ENCODE measurements at places on chromosomes 5 and 9.
A peak's percentile ranks its signal among the peaks of the same experiment; 100 is the strongest.

DNA sequence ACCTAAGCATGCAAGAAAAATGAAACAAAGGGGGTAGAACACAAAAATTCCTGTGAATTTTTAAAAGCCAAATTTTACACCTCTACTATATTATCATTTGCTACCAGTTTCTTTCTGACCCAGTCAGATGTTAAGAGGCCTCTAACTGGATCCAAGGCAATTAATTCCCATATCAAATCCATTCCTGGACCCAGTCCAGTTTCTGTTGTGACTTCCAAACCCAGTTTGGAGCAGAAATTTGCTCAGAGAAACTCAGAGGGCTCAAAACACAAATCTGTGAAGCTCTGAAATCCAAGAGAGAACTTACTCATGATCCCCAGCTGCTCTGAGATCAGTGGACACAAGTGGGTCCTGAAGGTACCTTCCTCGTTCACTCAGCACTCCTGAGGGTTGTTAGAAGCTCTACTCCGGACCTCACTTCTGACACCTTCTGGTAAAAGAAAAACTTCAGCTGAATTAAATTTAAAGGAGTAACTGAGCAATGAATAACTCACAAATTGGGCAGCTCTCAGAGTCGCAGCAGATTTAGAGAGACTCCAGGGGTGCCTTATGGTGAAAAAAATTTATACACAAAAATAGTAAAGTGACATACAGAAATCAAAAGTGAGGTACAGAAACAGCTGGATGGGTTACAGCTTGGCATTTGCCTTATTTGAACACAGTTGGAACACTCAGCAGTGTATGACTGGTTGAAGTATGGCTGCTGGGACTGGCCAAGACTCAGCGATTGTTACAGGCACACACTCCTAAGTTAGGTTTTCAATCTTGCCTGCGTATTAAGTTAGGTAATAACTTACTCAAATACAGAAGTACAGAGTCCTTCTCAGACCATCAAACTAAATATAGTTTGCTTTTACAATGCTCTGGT lies 32.4 kb downstream of the INSL4 start:
- DNase-seq = peak; percentile 3

DNA sequence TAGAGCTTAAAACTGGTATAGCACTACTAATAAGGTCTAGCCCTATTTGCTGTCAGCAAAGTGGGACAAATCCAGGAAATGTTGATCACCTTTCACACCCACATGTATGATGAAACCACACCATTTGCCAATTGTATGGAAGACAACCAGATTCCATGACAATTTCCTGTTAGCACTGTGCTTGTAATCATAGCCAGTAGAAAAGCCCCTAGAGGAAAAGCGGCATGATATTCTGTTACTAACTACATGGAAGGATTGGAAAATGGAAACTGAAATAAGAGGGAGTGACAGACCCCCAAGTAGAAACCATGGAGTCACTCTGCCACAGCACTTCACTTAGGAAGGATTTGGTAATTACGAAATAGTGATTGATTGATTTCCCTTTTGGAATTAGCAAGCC lies 923 bp downstream of the SPATA6L start:
- peak; percentile 42 for DNase-seq

DNA sequence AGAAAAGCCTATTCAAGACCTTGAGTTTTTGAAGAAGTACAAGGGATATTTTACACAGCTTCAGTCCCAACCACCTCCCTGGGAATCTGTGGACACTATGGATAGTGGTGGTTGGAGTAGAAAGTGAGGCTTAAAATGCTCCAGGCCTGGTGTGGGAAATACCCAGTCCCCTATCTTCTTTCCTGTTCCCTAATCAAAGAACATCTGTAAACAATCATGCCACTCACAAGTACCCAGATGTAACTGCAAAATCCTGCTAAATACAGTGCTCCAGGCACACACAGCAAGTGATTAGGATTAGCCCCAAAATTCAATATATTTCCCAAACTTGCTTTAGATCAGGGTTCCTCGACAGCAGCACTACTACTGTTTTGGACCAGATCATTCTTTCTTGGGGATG lies 46.0 kb upstream of the TMEM215 start:
- DNase-seq = no peak

- peak; percentile 20 for DNase-seq
Observed at GRCh38 chr9:116387934-116388698, 234.5 kb downstream of the PAPPA start.

GRCh38 chr9:90088434-90088833 lies 483.6 kb downstream of the GADD45G start:
- no peak for DNase-seq
